Stimulated activated CD4-positive, alpha-beta T cell treated with anti-CD3 and anti-CD28 coated beads, Interleukin-1b, Interleukin-23, amount 100 ng/mL, for 4 hours (primary cell): ENCODE measurements at places on chromosomes 1 and 21.

GRCh38 chr1:33997127-33998036 lies 133.5 kb downstream of the HMGB4 start:
- no peak for DNase-seq

- no peak for DNase-seq
These were observed 699.9 kb downstream of the MATN1 start for GRCh38 chr1:30023339-30024022.

DNA sequence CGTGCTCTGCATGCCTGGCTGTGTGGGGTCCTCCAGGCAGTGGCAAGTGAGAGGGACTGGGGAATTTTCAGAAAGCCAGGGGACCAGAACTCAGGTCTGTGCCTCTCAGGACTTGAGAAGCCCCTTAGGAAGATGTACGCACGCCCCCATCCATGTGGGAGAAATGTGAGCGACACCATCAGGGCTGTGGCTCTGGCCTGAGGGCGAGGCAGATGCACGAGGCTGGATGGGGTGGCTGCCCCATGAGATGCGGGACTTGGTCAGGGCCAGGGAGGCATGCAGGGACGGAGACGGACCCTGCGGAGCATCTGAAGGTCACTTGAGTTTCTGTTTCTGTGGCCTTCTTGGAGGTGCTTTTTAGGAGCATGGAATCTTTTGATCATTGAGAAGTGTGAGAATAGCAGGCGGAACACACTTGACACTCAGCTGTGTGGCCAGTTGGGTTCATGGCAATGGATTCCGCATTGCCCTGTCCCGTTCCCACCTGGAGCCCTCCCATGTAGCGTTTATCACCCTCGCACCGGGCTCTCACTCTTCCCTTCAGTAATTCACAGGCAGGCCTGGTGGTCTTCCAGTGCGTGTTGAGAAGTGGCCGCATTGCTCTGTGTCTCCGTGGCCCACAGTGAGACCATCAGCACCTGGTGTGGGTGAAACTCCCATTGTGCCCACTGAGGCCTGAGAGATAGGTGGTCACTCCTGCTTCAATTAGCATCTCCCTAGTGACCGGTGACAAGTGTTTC lies 30.7 kb upstream of the ACTRT2 start:
- no peak for DNase-seq

DNA sequence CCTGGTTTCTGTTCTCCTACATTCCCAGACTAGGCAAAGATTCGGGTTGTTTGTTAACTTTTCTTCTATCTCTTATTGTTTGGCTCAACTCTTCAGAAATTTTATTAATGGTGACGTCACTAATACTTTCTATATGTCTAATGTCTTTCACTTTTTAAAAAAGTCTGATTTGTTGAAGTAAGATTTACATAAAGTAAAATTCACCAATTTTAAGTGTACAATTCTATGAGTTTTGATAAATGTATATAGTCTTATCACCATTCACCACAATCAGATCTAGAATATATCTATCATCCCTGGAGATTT lies 27.8 kb downstream of the EXTL2 start:
- DNase-seq: no peak

DNA sequence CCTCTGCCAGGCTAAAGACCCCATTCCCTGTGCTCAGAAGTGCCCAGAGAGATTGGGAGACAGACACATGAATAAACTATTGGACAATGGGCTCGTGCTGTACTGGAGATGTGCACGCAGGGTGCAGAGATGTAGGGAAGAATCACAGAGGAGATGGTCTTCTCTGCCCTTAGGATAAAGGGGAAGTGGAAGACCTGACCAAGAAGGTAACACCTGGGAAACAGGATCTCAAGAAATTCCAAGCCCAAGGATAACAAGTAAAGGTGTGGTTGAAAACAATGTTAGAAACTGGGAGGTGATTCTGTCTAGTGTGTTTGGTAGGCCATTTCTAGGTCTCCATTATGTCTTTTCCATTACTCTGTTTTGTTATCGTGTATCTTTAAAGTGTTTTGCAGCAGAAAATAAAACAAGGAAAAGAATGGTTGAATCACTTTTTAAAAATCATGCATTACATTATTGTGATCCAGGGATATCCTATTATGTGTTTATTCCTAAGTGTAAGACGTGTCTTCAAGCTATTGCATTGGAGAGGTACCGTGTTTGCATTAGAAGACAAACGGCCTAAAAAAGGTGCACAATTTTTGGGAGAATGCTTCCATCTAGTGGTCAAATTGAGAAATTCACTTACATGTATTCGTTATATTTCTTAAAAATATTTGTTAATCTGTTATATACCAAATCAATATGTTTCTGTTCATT lies 40.8 kb upstream of the KCTD3 start:
- DNase-seq: no peak

DNA sequence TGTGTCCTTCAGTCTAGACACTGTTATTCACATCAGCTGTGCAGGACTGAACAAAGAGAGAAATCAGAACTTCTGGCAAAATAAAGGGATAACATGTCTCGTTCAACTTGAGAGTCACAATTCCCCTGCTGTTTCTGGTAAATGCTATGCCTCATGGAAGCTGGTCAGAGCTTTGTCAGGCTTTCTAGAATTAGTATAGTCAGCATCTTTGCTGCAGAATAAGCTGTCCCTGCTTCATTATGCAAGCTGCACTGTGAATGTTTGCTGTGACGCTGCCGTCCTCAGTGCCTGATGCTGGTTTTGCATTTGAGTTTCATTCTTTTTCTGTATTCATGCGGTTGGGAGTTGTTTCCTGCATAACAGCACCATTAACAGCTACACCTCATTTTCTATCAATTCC lies 96.4 kb upstream of the KCNJ6 start:
- DNase-seq: no peak
